Choroid plexus epithelial cell (primary cell): ENCODE measurements at places on chromosomes 1 and 21.

- peak; percentile 56 for DNase-seq
Measured at GRCh38 chr1:66452162-66452561, 81.8 kb upstream of the SGIP1 start.

- DNase-seq: no peak
Measured at GRCh38 chr1:243316366-243316989, 60.6 kb downstream of the SDCCAG8 start.

GRCh38 chr1:193558491-193559028 lies 372.1 kb upstream of the B3GALT2 start:
- DNase-seq: peak; percentile 87

DNA sequence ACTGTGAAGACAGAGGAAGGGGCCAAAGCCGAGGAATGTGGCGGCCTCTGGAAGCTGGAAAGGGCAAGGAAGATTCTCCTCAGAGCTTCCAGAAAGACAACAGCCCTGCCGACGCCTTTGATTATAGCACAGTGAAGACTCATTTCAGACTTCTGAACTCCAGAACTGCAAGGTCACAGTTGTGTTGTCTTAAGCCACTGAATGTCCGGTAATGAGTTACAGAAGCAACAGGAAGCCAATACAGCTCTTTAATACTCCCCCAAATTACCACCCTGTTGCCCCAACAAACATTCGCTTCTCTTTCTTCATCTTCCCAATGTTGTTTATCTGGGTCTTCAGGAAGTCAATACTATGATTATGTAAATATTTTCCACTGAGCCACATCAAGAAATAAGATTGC lies 44.0 kb downstream of the ETS2 start:
- peak; percentile 45 for DNase-seq

GRCh38 chr1:10108134-10108663 lies 75.4 kb downstream of the UBE4B start:
- DNase-seq: peak; percentile 80

- DNase-seq: no peak
Measured at GRCh38 chr1:170970256-170970655, 34.9 kb downstream of the MROH9 start.

DNA sequence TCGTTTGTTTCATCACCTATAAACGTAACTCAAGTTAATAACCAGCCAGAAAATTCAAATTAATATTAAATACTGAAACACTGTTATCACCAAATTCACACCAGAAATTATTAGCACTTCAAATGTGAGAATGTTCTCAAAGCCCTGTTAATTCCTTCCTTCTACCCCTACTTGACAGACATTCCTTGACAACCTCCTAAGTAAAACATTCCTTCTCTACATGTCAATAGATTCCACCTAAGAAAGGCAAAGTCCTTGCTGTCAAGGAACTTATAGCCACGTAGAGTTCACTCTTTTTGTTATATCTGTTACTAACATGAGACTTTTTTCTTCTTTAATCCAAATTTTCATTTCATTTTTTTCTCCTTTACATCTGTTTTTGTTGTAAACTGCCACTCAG lies 441.5 kb downstream of the SMYD3 start:
- DNase-seq: no peak

GRCh38 chr1:87108814-87109411 lies 194.5 kb downstream of the HS2ST1 start:
- no peak for DNase-seq
